Thoracic aorta (tissue), 2 donors: ENCODE measurements at places on chromosomes 5 and 9.

DNA sequence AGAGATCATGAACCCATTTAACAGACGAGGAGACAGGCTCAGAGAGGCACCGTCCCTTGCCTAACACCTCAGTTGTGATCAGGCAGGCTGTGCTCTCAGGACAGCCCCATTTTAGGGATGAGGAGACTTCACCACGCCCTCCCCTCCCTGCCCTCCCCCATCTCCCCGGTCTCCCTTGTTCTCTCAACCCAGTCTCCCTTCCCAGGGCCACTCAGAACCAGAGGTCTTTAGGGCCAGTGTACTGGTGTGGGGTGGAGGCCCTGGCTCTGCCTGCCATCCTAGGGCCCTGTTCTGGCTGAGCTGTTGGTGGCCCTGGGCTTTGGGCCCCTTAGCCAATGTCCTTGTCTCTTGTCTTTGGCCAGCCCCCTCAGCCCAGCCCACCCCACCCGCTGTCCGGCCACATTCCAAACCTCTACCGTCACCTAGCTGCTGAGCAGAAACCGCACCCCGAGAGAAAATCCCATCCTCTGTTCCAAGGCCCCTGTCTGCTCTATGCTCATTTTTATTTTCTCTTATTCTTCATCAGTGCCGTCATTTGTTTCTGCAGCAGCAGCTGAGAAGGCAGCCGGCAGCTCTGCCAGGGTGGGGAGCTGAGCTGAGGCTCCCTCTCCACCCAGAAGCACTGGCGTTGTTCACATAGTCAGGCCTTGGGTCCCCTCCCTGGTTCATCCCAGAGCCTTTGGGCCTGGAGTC lies 33.9 kb downstream of the OLFML2A start:
- DNase-seq, result no peak

DNA sequence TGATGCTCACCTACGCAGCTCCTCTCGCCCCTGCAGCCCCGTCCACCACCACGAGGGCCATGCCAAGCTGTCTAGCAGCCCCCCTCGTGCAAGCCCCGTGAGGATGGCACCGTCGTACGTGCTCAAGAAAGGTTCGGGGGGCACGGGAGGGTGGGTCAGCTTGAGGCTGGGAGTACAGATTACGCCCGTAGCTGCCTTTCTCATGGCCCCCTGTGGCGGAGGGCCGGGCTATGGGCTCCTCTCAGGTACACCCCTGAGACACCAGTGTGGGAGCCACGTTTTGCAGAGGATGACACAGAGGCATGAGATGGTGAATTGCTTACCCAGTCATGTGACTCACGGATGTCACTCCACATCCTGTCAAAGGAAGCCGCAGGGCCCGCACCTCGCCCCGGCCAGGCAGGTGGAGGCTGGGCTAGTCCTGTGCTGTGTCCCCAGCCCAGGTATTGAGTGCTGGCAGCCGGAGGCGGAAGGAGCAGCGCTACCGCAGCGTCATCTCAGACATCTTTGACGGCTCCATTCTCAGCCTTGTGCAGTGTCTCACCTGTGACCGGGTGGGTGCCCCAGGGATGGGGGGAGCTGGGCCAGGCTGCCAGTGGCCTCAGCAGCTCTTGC lies 33.7 kb downstream of the USP20 start:
- DNase-seq, result no peak

DNA sequence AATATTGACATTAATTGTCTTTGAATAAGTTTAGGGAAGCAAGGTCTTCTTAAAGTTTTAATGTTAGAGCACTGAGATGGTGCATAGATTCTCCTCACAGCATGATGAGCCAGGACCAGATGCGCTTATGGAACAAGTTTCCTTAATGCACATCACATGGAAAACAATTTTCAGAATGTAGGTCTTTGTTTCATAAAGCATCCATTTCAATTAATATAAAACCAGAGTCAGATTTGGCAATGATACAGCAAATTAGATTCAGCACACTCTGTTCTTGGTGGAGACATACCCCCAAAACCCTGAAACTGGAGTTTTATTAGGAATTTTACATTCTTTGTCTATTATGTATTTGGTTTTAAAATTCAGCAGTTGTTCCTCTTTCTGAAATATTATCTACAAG lies 402.1 kb upstream of the SEMA6A start:
- DNase-seq, result no peak

DNA sequence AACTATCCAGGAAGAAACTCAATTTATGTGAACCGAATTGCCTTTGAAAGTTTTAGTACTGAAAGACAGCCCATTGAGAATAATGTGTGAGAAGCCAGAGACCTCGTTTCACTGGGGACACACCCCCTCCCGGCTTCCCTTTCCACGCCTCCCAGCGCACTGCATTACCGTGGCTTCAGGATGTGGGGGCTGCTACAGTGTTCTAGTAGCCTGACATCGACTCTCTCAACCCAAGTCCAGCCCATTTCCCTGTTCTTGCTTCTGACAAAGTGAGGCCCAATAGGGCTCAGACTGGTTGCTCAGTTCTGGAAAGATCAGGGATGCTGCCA lies 3.5 kb downstream of the PAX5 start:
- DNase-seq, result no peak

DNA sequence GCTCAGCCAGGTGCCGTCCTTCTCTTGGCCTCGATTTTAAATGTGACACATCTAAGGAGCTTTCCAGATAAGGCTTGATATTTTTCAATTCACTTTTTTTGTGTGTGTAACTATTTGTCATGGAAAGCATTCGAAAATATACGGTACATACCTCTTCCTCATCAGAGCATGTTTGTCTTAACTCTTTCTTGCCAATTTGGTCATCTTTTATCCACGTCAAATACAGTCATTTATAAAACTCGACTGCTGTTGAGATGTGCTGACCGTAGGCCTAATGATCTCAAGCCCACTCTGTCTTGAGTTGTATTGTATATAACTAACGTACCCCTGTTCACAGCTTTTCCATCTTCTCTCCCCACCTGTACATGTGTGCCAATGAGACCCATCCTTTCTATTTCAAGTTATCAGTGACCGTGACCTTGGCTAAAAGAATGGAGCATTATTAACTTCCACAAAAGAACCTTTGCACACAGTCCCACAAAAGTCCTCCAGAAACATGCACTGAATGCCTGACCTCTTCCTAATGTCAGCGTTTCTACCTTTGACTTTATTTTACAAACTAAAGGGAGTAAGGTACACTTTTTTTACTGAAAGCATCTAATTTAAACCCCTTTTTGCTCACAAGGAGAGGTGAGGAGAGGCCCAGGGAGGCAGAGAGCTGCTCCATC lies 61.6 kb downstream of the IPPK start:
- DNase-seq, result no peak

- no peak for DNase-seq
These were observed 61.7 kb downstream of the TRIO start for GRCh38 chr5:14204785-14205321.

- DNase-seq, result no peak
These were observed 99.3 kb upstream of the NIPBL start for GRCh38 chr5:36777105-36777757.

GRCh38 chr5:53487436-53487835 lies 7.0 kb downstream of the FST start:
- no peak for DNase-seq

DNA sequence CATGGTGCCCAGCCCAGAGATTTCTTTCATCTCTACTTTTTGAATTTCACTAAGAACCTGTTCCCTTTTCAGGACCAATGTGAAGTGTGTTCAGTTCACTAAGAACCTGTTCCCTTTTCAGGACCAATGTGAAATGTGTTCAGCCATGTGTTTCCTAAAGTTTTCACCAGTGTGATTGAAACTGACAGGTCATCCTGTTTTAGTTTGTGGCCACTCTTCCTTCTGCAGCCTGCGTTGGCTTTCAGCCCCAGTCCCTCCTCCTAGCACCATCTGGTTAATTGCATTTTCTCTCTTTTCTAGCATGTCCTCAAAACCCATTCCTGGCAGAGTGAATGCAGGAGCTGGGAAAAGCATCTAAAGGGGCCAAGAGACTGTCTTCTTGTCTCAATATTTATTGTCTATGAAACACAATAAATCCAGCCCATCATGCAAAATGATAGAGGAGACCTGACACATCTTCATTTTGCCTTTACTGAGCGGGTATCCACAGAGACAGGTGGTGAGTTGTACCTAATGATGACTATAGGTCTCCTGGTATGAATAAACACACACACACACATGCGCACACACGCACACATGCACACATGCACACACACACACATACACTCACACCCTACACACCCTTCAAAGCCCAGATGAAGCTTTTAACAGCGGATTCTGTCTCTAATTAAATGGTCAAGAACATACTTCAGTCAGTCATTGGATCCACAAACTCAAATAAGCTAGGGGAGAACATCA lies 6.1 kb upstream of the PANK3 start:
- DNase-seq, result no peak

DNA sequence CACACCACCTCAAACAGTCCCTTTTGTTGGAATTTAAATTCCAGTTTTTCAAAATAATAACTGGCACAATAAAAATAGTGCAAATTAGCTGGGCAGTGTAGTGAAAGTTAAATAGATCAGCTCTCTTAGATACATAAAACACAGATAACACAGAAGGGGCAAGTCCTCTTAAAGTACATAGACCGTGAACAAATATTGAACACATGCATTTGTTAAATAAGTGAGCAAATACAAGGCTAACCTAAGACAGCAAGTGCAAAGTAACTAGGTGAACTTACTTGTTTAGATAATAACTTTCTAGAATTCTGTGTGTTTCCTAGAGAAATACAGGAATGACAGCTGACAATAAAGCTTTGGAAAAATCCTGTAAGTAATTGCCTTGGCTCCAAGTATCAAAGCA lies 280.1 kb downstream of the DOCK8 start:
- DNase-seq, result no peak

GRCh38 chr5:107990881-107991810 lies 320.4 kb upstream of the EFNA5 start:
- DNase-seq, result no peak

DNA sequence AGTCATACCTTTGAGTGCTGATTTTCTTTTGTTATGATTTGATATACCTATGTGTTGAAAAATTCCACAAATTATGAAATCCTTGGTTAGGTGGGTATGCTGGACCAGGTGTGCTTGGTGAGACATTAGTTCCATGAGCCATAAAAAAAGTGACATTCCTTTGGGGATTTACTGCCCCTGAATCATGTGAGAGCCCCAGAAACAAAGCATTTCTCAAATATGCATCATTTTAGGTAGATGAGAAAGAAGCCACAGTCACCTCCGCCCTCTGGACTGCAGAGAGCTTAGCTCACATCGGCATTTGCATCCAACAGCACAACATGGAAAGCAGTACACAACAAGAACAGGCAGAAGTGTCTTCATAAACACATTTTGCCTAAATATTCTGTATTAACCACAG lies 55.3 kb downstream of the DAP start:
- no peak for DNase-seq

- DNase-seq, result no peak
These were observed 46.9 kb upstream of the TTC39B start for GRCh38 chr9:15353892-15354291.

GRCh38 chr5:108074626-108075025 lies 307.3 kb downstream of the FBXL17 start:
- DNase-seq, result no peak

GRCh38 chr9:126429190-126429589 lies 102.6 kb downstream of the MVB12B start:
- no peak for DNase-seq

DNA sequence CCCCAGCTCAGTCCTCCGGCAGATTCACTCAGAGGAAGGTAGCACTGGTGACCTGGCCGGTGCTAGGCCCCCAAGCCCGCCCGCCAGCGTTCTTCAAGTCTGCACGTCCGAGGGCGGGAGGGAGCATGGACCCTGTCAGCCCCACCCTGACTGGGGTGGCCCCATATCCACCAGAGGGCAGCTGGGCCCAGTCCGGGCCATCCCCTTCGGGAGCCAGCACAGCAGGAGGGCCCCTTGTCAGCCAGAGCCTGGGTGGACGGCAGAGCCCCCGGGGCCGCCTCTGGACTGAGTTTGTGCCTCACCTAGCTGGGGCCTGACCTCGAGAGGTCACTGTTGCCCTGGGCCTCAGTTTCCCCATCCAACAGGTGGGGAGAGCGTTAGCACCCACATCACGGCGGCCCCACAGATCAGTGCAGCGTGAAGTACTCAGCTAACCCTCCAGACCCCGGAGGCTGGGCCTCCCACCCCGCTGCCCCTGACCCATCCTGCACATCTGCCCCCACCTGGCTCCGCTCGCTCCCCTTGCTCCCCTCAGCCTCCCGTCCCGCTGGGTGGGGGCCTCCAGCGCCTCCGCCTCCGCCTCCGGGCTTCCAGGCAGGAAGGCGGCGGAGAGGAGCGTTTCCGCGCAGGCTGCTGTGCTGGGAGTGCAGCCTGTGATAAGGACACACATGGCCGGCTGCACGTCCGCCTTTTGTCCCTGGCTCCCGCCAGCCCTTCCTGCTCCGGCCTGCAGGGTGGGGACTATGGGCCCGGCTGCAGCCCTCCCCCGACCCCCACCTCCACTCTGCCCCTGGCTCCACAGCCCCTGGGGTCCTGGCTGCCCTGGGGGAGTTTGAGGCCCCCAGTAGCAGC lies 16.6 kb upstream of the EGFL7 start:
- DNase-seq, result no peak
